ENCODE measurements at places on chromosomes 4 and X.

DNA sequence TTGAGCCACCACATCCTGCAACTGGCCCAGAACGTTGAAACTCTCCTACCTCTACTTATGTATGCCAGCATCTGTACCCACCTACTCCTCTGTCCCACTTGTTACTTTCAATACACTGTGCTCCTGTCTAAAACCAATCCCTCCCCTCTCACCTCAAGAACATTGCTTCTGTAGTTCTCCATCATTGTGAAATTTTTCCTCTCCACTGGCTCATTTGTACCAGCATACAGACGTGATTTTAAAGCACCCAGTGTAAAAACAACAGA is 25.5 kb upstream of the USO1 start:
- no peak for DNase-seq

- DNase-seq, result no peak
These were observed 31.7 kb upstream of the AREG start for GRCh38 chr4:74413265-74413664.

DNA sequence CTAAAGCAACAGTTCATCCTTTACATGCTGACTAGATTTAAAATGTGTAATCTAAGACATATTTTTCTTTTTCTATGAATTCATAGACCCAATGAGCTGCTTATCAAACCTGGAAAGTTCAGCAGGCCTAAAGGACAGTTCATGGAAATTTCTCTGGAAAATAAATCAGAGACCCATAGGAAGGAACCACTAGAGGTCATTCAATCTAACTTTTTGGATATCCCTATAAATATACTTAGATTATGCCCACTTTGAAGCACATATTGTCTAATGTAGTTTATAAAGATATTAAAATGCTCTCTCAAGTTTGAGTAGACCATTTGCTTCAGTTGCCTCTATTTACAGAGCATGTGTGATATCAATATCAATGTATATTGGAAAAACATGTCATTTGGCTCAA is 473.0 kb downstream of the FAT4 start:
- no peak for DNase-seq

DNA sequence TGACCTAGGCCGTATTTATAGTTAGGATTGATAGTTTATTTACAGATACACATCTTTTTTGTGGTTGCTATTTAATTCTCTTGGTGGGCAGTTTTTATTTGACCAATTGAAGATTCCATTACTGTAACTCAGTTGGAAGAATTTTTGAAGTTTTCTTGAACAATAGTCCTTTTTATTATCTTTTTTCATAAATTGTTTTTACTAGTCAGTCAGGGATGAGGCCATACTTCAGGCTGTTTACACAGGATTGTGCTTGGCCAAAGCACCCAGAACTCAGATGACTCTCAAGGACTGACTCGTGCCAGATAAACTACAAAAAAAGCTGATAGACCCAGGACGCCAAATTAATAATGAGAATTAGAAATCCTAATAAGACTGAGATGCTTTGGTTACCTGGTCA is 7.0 kb downstream of the HERC3 start:
- no peak for DNase-seq

- no peak for DNase-seq
These were observed 300.0 kb downstream of the ANK2 start for GRCh38 chr4:113349430-113349829.

- DNase-seq, result no peak
These were observed 1605.6 kb upstream of the TENM3 start for GRCh38 chr4:180637616-180638015.

- DNase-seq, result peak; percentile 35
These were observed 15.9 kb downstream of the SH3TC1 start for GRCh38 chr4:8215001-8215427.

DNA sequence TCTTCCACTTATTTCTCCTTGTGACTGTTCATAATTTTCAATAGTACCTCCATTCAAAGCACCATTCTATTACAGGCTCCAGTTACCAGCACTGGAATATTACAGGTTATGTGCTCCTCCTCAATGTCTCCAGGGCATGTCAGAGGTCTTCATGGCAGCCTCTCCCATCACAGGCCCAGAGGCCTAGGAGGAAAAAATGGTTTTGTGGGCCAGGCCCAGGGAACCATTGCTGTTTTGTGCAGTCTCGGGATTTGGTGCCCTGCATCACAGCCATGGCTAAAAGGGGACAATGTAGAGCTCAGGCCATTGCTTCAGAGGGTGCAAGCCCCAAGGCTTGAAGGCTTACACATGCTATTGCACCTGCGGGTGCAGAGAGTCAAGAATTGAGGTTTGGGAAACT is 7.2 kb upstream of the PNMA3 start:
- no peak for DNase-seq

DNA sequence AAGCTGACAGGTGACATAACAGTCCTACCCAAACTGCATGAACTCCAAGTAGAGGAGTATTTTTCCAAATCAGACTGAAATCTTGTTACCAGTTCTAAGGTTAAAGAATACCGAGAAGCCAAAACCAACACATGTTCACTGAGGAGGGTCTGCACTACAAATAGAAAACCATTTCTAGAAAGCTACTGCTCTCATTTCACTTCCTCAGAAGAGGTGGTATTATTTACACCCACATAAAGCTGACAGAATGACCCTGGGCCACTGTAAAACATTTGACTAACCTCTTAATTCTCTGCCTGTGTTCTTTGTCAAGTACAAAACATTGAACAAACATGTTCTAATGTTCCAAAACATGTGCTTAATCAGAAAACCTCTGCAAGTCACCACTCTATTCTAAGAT is 95.8 kb downstream of the IQCM start:
- DNase-seq, result no peak

GRCh38 chrX:267771-268261 is 13.4 kb upstream of the PLCXD1 start:
- DNase-seq, result no peak

DNA sequence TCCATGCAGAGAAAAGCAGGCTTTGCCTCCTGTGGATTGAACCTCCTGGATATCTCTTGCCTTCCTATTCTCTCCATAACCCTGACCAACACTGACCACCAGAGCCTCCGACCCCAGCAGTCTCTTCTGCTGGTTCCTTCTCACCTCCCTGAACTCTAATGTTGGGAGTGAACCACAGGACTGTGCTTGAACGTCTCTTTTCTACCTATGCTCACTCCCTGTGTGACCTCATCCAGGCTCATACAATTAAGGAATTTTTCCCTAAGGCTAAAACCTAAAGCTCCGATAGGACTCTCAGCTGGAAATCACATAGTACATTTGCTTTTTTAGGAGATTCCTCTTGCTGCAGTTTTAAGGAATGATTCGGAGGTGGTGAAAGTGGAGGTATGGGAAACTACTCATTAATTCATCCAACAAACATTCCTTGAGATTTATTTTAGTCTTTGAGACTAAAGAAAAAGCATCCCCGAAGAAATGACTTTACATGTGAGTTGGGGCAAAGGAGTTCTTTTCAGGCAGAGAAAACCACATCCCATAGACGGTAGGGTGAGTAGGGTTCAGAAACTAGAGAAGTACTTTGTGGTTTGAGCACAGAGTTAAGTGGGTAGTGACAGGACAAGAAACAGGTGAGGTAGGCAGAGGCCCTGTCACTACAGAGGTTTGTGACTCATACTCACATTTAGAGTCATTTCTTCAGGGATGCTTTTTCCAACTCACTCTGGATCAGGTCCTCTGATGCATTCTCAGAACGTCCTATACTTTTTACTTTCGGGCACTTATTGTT is 30.8 kb downstream of the NDNF start:
- no peak for DNase-seq

DNA sequence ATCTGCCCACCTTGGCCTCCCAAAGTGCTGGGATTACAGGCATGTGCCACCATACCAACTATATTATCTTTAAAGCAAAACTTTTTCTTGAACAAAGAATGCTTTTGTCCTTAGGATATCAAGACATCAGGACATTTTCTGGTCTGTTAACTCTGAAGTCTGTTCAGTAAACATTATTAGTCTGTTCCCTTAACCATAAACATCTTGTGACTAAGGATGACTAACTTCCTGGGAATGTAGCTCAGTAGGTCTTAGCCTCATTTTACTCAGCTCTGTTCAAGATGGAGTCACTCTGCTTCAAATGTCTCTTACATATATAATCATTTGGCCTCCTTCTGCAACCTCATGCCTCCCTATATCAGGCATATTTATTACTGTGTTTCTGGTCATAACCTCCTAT is 122.9 kb downstream of the UBE2NL start:
- DNase-seq, result no peak

- no peak for DNase-seq
These were observed 130.3 kb downstream of the ADGRA3 start for GRCh38 chr4:22385611-22386011.

DNA sequence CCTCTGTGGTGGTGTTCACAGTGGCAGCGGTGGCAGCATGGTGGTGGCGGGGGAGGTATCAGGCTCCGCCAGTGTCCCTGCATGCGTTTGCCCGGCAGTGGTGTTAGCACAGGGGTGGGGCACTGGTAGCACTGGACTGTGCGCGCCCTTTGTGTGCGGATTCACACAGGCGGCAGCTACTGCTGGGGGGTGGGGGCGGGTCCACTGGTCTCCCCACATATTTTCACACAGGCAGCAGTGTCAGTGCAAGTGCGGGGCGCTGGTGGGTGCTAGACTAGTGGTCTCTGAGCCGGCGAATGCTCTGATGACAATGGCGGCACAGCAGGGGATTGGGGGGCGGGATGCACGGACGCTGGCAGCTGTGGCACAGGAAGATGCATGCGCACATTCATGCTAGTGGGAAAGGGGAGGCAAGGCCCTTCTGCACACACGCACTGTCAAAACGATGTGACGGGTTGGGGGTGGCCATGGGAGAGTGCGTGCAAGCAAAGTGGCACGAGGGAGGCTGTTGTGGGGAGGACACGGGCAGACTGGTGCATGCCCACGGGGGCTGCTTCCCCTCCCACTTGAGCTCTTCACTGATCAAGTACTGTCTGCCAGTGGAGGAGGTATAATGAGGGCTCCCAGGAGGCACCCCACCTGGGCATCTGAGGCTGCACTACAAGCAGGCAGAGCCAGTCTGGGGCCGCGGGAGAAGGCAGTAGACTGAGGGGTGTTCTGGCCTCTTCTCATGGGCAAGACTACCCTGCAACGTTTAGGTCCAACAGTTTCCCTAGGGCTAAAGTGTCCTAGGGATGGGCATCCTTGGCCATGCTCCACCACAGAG is 53.0 kb downstream of the POF1B start:
- no peak for DNase-seq

GRCh38 chr4:18735740-18736268 is 714.2 kb upstream of the LCORL start:
- no peak for DNase-seq

GRCh38 chrX:110678591-110678990 is 117.0 kb downstream of the CHRDL1 start:
- no peak for DNase-seq

GRCh38 chrX:154378059-154378798 is 866 bp upstream of the EMD start:
- peak; percentile 18 for DNase-seq

GRCh38 chr4:148271166-148271565 is 171.0 kb downstream of the NR3C2 start:
- DNase-seq, result no peak

- no peak for DNase-seq
These were observed 163.2 kb downstream of the DCK start for GRCh38 chr4:71156616-71157015.

- no peak for DNase-seq
These were observed 45.8 kb downstream of the ENOX2 start for GRCh38 chrX:130857207-130857606.

- no peak for DNase-seq
These were observed 18.8 kb downstream of the MSN start for GRCh38 chrX:65686236-65686635.

GRCh38 chr4:8818063-8818881 is 53.4 kb downstream of the HMX1 start:
- DNase-seq, result no peak

GRCh38 chr4:36224972-36225903 is 19.1 kb downstream of the ARAP2 start:
- no peak for DNase-seq

GRCh38 chrX:104270916-104271512 is 16.3 kb upstream of the ESX1 start:
- DNase-seq, result no peak

DNA sequence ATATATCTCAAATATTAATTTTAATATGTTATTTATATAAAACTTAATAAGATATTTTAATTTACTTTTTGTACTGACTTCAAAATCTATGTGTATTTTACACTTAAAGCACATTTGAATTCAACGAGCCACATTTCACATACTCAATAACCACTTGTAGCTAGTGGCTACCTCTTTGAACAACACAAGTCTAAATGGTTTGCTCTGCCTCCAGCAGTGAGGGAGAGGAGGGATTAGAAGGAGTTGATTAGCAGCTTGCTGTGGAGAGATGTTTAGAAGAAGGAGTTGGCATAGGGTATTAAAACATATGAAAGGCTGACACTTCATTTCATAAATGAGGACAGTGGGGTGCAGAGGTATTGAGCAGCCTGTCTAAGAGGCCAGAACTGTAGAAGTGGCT is 124.0 kb downstream of the ARHGAP24 start:
- no peak for DNase-seq

Data from NCI-H774 (cell line).